ENCODE measurements at places on chromosomes 2 and 18.

DNA sequence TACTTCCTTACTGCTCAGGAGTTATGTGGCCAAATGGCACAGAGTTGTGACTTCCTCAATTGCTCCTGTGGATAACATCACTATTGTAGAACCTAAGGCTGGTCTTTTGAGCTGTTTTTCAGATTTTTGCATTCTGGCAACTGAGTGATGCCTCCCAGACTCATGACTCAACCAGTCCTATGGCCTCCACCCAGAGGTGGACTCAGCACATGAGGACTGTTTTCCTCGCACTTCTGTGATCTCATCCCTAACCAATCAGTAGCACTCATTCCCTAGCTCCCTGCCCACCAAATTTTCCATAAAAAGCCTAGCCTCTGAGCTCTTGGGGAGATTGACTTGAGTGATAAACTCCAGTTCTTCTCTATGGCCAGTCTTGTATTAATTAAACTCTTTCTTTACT, 407.9 kb upstream of the TNP1 start:
- no peak for DNase-seq

DNA sequence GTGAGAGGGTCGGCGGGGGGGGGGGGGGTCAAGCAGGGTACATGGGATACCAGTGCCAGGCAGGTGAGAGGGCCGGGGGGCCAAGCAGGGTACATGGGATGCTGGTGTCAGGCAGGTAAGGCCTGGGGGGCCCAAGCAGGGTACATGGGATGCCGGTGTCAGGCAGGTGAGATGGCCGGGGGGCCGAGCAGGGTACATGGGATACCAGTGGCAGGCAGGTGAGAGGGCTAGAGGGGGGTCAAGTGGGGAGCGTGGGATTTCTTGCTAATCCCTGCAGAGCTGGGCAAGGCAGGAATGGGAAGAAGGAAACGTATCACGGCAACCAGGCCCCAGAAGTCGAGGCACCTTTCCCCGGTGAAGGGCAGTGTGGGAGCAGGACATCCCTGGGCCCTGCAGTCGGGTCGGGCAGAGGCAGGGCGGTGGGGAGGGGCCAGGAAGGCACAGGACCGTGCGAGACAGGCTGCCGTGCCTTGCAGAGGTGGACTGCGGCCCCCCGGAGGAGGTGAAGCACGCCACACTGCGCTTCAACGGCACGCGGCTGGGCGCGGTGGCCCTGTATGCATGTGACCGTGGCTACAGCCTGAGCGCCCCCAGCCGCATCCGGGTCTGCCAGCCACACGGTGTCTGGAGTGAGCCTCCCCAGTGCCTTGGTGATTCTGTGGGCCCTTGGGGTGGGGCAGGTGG, 49.3 kb downstream of the MTERF4 start:
- no peak for DNase-seq

- DNase-seq: no peak
Observed at GRCh38 chr2:16496426-16497388, 168.9 kb downstream of the CYRIA start.

DNA sequence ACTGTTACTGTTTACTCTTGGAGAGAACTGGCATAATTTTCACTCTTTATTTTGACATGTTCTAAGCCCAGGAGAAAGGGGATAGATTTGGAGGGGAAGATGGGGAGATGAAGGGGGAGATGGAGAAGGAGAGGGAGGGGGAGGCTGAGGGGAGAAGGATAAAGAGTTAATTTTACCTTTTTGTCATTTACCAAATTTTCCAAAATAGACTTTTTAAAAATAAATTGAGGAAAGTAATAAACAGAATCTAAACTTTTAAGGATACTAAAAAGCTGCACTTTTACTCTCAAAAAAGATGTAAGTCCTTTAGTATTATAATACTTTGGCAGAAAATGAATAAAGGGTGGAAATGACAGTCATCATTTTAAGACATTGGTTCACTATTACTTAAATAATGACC, 12.3 kb downstream of the MMADHC start:
- DNase-seq: no peak

GRCh38 chr2:146385031-146385430, 1459.8 kb upstream of the ACVR2A start:
- DNase-seq: no peak

DNA sequence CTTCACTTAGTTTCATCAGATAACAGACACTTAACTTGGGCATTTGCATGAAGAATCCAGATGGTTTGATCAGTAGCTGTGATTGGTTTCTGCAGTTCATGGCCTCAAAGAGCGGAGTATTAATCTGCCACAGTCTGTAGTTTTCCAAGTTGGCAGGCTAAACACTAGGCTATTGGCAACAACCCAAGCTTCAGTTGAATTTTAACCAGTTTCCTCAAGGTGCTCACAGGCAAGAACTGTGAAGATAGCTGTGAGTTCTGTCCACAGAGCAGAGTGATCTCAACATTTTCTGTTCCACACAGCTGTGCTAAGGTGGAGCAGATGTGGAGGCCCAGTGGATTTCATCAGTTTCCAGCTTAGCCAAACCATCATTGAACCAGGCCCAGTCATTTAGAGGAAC, 469.5 kb upstream of the LINC00305 start:
- DNase-seq: no peak

- no peak for DNase-seq
Observed at GRCh38 chr2:30758191-30758651, 49.0 kb downstream of the CAPN13 start.
